Activated CD4-positive, alpha-beta memory T cell treated with anti-CD3 and anti-CD28 coated beads, Interleukin-2, amount 10 ng/mL, durations not matched to agents 7 days and 5 days (primary cell): ENCODE measurements at places on chromosomes 4 and X. TPM values are rescaled to one million over a fixed set of nuclear protein-coding genes. Genes with fewer than 3 reads are reported as not detected.

GRCh38 chr4:8829584-8829983, 42.1 kb downstream of the HMX1 start:
- peaks cover 1% of the 10 kb centered on the region for H3K27me3 ChIP-seq
- no peak overlapping the region for H3K4me3 ChIP-seq
- H3K4me1 ChIP-seq = no peaks in the 10 kb centered on the region

The ANTXR2 gene
- total RNA-seq = 113 TPM

- H3K27ac ChIP-seq = no peak overlapping the region
- H3K4me3 ChIP-seq = no peak overlapping the region
- peaks cover 3% of the 10 kb centered on the region for H3K4me1 ChIP-seq
- H3K27me3 ChIP-seq = no peaks in the 10 kb centered on the region
- H3K36me3 ChIP-seq = peaks cover 70% of the 10 kb centered on the region
Measured at GRCh38 chr4:106334741-106335470, 18.6 kb downstream of the AIMP1 start.

The MAGEB2 gene
- not detected for total RNA-seq

- no peaks in the 10 kb centered on the region for H3K4me1 ChIP-seq
- no peaks in the 10 kb centered on the region for H3K27me3 ChIP-seq
- no peaks in the 10 kb centered on the region for H3K36me3 ChIP-seq
- DNase-seq = no peak
Measured at GRCh38 chrX:131405497-131405896, 116.4 kb upstream of the IGSF1 start.

GRCh38 chr4:94305466-94306225, 37.0 kb downstream of the HPGDS start:
- no peaks in the 10 kb centered on the region for H3K27me3 ChIP-seq
- H3K36me3 ChIP-seq = no peaks in the 10 kb centered on the region
- no peak overlapping the region for H3K27ac ChIP-seq
- no peak for DNase-seq
- peaks cover 5% of the 10 kb centered on the region for H3K4me1 ChIP-seq

The BTK gene
- total RNA-seq = 0.10 TPM

DNA sequence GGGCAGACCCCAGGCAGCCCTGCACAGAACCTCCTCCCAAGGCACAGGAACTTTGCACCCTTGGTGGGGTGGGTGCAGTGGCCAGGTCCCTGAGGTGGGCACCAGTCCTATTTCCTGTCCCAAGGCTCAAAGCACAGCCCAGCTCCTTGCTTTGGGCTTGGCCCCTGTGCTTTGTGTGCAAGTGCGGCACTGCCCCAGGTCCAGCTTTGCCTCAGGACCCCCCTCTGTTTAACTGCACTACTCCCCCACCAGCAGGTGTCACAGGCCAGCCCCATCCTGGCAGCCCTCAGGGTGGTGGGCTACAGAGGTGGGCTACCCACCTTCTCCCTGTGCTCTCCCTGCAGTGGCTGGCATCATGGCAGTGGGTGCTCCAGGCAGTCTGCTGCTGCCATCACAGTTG, 2469.0 kb downstream of the PCDH7 start:
- H3K27ac ChIP-seq = no peak overlapping the region
- H3K36me3 ChIP-seq = no peaks in the 10 kb centered on the region
- H3K4me3 ChIP-seq = no peak overlapping the region
- H3K4me1 ChIP-seq = peaks cover 2% of the 10 kb centered on the region
- no peaks in the 10 kb centered on the region for H3K27me3 ChIP-seq

GRCh38 chrX:122934131-122934530, 249.9 kb upstream of the GRIA3 start:
- H3K4me3 ChIP-seq = no peak overlapping the region
- H3K4me1 ChIP-seq = no peaks in the 10 kb centered on the region
- no peak for DNase-seq
- no peaks in the 10 kb centered on the region for H3K27me3 ChIP-seq
- H3K27ac ChIP-seq = no peak overlapping the region

DNA sequence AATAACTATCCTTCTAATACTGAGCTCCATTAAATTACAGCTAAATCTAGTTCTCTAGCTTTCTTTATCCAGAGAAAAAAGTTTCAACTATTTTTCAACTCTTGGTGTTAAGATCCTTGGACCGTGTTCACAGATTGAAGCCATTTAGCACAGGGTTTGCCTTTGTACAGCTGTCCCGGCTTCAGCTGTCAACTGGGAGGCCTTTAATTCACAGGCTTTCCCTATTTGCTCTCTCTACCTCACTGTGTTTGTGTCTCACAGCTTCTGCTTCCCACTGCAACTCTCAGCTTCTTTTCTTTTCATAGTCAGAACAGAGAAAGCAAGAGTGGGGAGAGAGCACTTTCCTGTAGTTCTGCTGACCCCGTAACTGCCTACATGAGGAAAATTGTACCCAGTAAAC, 76.9 kb upstream of the SMAD1 start:
- no peak overlapping the region for H3K27ac ChIP-seq
- H3K27me3 ChIP-seq = peaks cover 5% of the 10 kb centered on the region
- no peaks in the 10 kb centered on the region for H3K4me1 ChIP-seq
- no peak for DNase-seq
- no peak overlapping the region for H3K4me3 ChIP-seq
- no peaks in the 10 kb centered on the region for H3K36me3 ChIP-seq

DNA sequence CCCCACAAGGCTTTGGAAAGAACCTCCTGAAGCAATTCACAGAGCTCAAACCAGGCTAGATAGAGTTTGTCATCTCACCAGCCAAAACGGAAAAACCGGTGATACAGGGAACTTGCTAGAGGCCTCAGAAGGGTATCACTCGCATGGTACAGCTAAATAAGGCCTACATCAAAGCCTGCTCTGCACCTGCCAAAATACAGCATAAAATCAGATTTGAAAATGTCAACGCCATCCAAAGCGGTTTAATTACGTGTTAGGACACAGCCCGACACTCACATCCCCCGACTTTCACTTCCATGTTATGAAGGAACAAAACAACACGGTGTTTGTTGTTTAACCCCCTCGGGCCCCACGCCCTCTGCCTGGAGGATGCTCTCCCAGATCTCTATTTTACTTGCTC, 65.0 kb downstream of the MAPK10 start:
- no peaks in the 10 kb centered on the region for H3K27me3 ChIP-seq
- no peak overlapping the region for H3K4me3 ChIP-seq
- DNase-seq = no peak
- H3K36me3 ChIP-seq = no peaks in the 10 kb centered on the region

The ELK1 gene
- 74.9 TPM for total RNA-seq

GRCh38 chrX:118022753-118023152, 93.9 kb downstream of the KLHL13 start:
- H3K36me3 ChIP-seq = no peaks in the 10 kb centered on the region
- DNase-seq = no peak
- H3K27me3 ChIP-seq = no peaks in the 10 kb centered on the region
- H3K4me3 ChIP-seq = no peak overlapping the region
- H3K4me1 ChIP-seq = no peaks in the 10 kb centered on the region

GRCh38 chr4:175813204-175813603, 1.1 kb upstream of the GPM6A start:
- no peak overlapping the region for H3K4me3 ChIP-seq
- H3K36me3 ChIP-seq = no peaks in the 10 kb centered on the region
- no peak for DNase-seq

GRCh38 chr4:4995908-4996265, 23.4 kb downstream of the CYTL1 start:
- H3K27me3 ChIP-seq = peaks cover 19% of the 10 kb centered on the region
- H3K4me3 ChIP-seq = no peak overlapping the region
- DNase-seq = no peak

DNA sequence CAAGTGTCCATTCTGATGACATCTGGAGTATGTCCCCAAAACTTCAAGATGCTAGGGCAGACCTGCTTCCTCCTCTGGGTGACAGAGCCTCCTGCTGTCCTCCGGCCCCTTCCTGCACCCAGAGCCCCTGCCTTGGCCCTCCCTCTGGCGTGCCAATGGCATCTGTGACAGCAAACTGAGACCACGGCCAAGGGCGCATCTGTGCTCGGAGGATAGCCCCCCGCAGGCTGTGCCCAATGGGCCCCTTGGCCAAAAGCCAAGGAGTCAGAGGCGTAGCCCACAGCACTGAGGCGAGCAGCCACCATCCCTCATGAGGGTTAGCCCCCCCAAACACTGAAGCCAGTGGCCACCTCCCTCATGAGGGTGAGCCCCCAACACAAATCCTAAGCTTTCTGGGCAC, 7.9 kb downstream of the LRPAP1 start:
- no peaks in the 10 kb centered on the region for H3K27me3 ChIP-seq
- DNase-seq = no peak
- H3K36me3 ChIP-seq = peaks cover 15% of the 10 kb centered on the region
- H3K4me1 ChIP-seq = peaks cover 3% of the 10 kb centered on the region

GRCh38 chr4:87188048-87188447, 32.4 kb downstream of the KLHL8 start:
- H3K27me3 ChIP-seq = no peaks in the 10 kb centered on the region
- no peak overlapping the region for H3K27ac ChIP-seq
- no peak overlapping the region for H3K4me3 ChIP-seq
- DNase-seq = no peak
- H3K4me1 ChIP-seq = peaks cover 3% of the 10 kb centered on the region

DNA sequence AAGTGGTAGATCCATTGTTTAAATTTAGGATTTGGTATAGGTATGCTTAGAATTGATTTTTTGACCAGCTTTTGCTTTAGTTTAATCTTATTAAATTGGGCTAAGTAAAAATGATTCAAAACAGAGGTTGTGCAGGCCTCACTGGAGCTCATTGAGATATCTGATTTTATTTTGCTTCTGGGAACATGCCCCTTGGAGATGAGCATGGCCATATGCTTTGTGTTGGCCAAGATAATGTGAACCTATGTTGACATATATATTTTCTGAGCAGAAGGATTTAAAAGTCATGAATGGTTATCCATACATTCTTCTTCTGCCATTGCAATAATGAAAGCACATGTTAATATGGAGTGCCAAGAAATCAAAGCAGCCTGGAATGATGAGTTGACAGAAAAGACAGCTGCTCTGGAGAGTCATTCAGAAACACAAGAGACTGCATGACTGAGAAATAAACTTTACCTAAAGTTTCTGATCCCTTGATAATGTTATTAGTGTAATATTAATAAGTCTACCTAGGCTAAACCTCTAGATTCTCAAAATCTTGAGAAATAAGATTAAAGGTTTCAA, 489.7 kb upstream of the GNPDA2 start:
- H3K4me1 ChIP-seq = no peaks in the 10 kb centered on the region
- no peaks in the 10 kb centered on the region for H3K27me3 ChIP-seq
- H3K4me3 ChIP-seq = no peak overlapping the region

The KLB gene
- total RNA-seq = not detected

The PNMA6F gene
- total RNA-seq = not detected
